ENCODE measurements at places on chromosomes 13 and 19.

- no peak for DNase-seq
Measured at GRCh38 chr13:51526202-51526601, 58.1 kb upstream of the WDFY2 start.

DNA sequence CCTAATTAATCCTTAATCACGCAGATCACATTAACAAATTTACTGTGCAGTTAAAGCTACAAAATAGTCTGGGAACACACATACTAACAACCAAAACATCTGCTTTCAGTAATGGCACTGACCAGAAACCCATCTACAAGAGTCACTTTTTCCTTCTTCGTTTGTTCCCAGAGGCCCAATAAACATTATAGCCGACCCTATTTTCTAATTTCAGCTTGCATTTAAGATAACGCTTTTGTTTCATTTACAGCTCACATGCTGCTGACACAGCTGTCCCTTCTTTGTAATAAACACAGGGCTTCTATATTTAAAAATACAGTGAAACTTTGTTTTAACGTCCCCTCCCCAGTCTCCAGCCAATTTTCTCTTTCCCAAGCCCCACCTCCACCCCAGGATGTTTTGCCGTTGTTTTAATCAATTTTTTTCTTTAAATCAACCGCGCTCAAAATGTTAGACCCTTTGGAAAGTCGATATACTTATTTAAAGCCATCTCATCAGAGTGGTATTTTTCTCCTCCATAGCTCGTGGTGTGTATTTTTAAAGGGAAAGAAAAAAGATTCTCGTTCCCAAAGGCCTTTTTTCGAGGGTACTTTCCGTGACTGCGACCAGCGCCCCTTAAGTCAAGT, 1.7 kb upstream of the WBP4 start:
- DNase-seq, result no peak

DNA sequence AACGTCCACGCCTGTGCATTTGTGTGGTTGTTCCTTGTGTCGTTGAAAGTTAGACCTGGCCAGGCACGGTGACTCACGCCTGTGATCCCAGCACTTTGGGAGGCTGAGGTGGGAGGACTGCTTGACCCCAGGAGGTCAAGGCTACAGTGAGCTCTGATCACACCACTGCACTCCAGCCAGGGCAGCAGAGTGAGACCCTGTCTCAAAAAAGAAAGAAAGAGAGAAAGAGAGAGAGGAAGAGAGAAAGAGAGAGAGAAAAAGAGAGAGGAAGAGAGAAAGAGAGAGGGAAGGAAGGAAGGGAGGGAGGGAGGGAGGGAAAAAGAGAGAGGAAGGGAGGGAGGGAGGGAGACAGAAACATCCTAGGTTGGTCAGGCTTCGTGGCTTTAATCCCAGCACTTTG, 5.1 kb downstream of the ZNF114 start:
- no peak for DNase-seq

DNA sequence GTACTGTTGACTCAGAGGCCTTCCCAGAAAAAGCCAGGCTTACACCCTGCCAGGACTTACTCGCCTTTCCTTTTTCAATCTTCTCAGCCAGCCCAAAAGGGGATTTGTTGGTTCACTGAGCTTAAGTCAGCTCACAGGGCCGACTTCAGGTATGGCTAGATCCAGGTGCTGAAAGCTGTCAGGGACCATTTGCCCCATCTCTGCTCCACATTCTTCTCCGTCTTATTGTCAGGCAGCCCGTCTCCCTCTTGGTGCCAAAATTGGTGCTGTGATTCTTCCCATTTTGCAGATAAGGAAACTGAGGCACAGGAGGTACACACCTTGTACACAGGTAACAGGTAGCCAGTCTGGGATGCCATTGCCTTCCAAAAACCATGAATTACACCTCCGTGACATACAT, 2.4 kb downstream of the C19orf38 start:
- no peak for DNase-seq

GRCh38 chr19:47615230-47615629, 6.3 kb downstream of the BICRA start:
- DNase-seq, result no peak

- DNase-seq, result no peak
Measured at GRCh38 chr19:38319421-38320258, at the start of gene KCNK6. Gene KCNK6, plus strand, starts transcription at chr19:38319845. Its CDS starts 106 bp downstream, at chr19:38319951.

DNA sequence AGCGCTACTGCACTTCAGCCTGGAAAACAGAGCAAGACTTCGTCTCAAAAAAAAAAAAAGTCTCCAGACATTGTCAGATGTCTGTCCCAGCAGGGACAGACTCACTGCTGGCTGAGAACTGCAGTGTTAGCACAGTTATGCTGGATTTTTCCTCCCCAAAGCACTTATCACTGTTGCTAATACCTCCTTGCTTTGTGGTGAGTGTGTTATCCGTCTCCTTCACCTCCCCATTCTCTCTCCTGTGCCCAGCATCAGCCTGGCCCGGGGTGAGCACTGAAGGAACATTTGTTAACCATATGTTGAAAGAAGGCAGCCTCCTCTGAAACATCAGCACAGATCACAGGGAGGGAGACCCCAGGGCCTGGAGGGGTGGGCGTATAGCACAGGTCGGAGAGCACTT, 11.3 kb downstream of the MYO9B start:
- DNase-seq, result no peak

GRCh38 chr13:113839536-113840204, 24.2 kb downstream of the GAS6 start:
- DNase-seq, result no peak

- DNase-seq, result no peak
Measured at GRCh38 chr13:32042551-32042950, 11.0 kb downstream of the FRY start.

All from esophagus squamous epithelium (tissue), 5 donors.